Activated T-helper 17 cell treated with anti-CD3 and anti-CD28 coated beads, Interleukin-2, amount 50 U/mL, for 72 hours (primary cell): ENCODE measurements at places on chromosomes 1 and 21. TPM values are rescaled to one million over a fixed set of nuclear protein-coding genes. Genes with fewer than 3 reads are reported as not detected.

- ATAC-seq, result no peak
Observed at GRCh38 chr21:41396558-41397075, 29.4 kb upstream of the MX1 start.

GRCh38 chr21:35641271-35642016 is 418.9 kb downstream of the SETD4 start:
- ATAC-seq, result no peak

DNA sequence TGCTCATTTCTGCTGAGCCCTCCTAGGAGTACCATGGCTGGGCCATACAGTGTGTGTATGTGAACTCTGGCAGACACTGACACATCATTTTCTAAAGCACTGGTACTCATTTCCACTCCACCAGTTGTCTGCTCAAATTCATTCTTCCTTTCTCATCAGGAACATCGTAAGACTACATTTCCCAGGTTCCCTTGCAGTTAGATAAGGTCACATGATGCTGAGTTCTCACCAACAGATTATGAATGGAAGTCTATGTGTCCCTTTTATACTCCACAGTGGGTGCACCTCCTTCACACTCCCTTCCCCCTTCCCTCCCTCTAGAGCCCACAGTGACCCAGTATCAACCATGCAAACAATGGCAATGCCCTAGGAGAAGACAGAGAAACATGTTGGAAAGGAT is 38.3 kb upstream of the PAX7 start:
- no peak for ATAC-seq

GRCh38 chr21:25560271-25560685 is 47.0 kb downstream of the MRPL39 start:
- ATAC-seq, result no peak

OR2T2 gene
- total RNA-seq, result not detected

DNA sequence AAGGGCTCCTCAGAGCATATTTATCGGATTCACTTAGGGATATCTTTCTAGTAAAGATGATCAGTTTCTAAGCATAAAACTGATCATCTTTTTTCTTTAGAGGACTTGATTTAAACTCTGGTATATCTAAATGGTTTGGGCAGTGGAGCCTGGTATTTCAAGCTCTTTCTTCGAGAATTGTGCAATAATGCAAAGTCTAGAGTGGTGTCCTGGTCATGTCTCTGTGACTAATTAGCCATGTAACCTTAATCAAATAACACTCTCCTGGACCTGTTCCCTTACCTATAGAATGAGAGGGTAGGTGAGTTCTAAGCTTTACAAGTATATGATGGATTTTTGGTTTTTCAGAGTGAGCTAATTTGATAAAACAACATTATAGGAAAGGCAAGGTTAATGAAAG is 225.2 kb downstream of the RPS6KC1 start:
- ATAC-seq, result no peak

- ATAC-seq, result no peak
Observed at GRCh38 chr1:10339815-10340214, 59.0 kb upstream of the PGD start.

GJA5 gene
- total RNA-seq, result not detected

RGL1 gene
- total RNA-seq, result 1.7 TPM

GRCh38 chr1:192546596-192547190 is 28.9 kb upstream of the RGS1 start:
- peak; percentile 18 for ATAC-seq

RGS4 gene
- not detected for total RNA-seq

MRPL39 gene
- 55.7 TPM for total RNA-seq

B3GALT2 gene
- 1.4 TPM for total RNA-seq

- ATAC-seq, result peak; percentile 11
Observed at GRCh38 chr1:226643611-226644540, 95.2 kb downstream of the ITPKB start.

MAST2 gene
- total RNA-seq, result 24.4 TPM

DNA sequence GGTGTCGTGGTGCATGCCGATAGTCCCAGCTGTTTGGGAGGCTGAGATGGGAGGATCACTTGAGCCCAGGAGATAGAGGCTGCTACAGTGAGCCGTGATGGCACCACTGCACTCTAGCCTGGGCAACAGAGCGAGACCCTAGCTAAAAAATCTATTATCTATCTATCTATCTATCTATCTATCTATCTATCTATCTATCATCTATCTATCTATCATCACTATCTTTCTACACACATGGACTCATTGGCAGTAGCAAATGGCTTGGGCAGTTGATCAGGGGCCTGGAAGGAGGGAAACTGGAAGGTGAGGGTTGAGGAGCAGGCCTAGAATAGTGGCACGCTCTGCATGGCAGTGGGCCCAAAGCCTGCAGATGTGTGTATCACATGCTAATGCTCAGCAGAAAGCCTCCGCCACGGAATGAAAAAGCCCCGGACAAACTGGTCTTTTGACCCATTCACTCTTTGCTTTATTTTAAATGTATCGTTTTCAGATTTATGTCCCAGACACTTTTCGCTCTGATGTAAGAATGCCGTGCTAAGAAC is 7.3 kb upstream of the HUNK start:
- no peak for ATAC-seq

- no peak for ATAC-seq
Observed at GRCh38 chr1:70442490-70442889, 31.4 kb downstream of the CTH start.

RAB42 gene
- total RNA-seq, result not detected

DNAJC28 gene
- total RNA-seq, result 0.54 TPM

DNA sequence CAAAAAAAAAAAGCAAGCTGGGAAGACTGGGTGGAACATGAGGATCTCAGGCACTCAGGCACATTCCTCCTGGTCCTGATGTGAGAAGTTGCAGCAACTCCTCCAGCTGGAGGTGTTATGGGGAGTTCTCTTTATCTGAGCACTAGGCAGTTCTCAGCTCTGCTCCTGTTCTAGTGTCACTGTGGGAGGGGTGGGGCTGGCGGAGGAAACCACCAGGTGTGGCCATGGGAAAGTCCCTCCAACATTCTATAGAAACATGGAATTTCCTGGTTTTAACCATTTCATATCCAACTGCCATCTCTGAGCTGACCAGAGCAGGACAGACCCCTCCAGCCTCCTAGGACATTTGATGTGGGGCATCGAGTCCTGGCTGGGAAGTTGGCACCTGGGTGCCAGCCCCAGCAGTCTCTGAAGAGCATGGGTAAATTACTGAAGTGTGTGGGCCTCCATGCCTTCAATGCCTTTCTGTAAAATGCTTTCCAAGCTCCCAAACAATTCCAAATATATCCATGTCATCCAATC is 804 bp upstream of the IKBKE start:
- no peak for ATAC-seq

DNA sequence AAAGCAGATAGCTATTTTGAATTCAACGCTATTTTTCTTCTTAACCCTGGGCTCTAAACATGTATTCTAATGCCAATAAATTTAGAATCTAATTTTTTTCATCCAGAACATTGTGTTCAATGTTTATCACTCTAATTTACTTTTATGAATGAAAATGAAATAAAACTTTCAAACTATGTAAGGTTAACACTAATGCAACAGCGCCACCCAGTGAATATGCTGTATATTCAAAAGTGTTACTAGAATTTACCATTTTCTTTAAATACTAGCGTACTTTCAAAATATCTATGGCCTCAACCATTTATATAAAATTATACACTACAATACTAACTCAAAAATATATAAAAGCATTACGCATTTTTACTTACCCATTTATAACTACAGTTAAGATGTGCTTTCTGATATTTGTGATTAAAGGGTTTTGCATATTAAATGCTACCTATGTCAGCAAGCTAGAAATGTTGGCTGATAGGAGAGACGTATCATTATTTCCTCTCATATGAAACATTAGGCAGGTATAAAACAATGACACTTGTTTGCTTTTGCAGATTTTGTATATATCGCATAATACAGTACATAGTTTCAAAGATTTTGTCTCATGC is 5.9 kb upstream of the NUF2 start:
- ATAC-seq, result no peak

DNA sequence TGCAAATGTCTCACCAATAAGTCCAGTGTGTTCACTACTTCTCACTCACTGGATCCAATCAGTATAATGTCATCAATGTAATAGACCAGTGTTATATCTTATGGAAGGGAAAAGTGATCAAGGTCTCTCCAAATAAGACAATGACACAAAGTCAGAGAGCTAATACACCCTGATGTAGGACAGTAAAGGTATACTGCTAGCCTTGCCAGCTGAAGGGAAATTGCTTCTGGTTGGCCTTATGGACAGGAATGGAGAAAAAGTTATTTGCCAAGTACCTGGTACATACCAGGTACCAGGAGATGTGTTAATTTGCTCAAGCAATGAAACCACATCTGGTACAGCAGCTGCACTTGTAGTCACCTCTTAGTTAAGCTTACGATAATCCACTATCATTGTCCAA is 141.0 kb downstream of the LTN1 start:
- no peak for ATAC-seq

BACH1 gene
- total RNA-seq, result 86.0 TPM

HPCA gene
- total RNA-seq, result 0.98 TPM

DNA sequence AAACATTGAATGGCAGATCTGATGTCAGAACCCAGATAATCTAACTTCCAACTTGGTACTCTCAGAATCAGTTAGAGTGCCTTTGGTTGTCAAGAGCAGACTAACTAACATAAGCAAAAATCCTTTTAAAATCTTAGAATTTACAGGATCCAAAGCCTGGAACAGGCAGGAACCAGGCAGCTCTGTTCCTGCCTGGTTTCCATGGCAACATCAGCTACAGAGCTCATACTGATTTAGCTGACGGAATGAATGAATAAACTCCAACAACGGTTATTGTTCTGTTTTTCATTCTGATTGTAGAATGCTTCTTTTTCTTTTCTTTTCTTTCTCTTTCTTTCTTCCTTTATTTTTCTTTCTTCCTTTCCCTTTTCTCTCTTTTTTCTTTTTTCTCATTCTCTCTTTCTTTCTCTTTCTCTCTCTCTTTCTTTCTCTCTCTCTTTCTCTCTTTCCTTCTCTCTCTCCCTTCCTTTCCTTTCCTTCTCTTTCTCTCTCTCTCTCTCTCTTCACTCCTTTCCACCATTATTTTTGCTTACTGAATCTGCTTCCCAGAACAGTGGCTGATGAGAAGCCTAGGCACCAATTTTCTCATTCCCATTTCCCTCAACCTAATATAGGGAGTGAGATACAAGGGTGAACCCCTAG is 121.6 kb downstream of the RGS7 start:
- no peak for ATAC-seq

IFNLR1 gene
- total RNA-seq, result 9.2 TPM

AIM2 gene
- 123 TPM for total RNA-seq

IBA57 gene
- total RNA-seq, result 8.8 TPM

TCHH gene
- total RNA-seq, result 0.11 TPM

DNA sequence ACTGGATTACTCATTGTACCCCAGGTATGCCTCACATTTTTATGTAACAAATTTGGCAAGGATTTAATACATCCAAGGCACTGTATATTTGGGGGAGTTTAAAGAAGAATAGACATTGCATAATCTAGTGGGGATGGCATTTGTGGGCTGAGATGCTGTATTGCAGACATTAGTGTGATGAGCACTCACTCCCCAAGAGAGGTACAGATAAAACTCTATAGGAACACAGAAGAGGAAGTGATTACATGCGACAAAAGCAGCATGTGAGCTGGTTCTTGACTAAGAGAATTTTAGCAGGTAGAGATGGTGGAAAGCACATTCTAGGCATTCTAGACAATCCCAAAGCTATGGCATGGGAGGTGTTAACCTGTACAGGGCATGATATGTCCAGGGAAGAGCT is 24.2 kb upstream of the CDC14A start:
- ATAC-seq, result no peak

- ATAC-seq, result no peak
Observed at GRCh38 chr1:53430779-53431178, 28.4 kb upstream of the DMRTB1 start.

DNA sequence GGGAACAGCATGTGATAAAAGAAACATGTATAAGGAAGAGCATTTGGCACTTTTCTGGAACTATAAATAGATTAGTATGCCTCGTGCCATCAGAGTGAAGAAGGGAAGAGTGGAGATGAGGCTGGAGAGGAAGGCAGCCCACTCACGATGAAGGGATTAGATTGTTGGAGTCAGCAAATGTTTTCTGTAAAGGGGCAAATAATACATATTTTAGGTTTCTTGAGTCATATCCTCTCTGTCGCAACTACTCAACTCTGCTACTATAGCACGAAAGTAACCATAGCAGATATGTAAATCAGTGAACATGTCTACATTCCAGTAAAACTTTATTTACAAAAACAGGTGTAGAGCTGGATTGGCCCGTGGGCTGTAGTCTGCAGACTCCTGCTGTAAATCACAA is 147.8 kb downstream of the TENT5C start:
- ATAC-seq, result peak; percentile 64

- ATAC-seq, result peak; percentile 83
Observed at GRCh38 chr1:200226268-200226968, 183.4 kb downstream of the ZNF281 start.

GRCh38 chr1:53503433-53504217 is 44.4 kb downstream of the DMRTB1 start:
- ATAC-seq, result no peak

DNA sequence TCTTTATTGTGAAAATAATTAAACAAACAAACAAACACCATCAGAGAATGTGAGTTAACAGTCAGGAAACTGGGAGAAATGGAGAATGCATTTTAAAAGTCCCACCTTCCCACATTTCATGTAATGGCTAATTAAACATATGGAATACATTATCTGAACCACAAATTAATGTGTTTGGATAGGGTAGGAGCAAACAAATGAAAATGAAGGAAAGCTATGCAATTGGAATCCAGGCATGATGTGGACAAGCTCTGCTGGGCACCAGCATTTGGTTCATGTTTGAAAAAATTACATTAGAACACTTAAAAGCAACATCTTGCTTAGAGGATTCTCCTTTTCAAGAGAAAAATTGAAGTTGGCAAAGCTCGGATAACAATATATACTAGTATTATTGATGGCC is 628.1 kb downstream of the LMO4 start:
- no peak for ATAC-seq

- no peak for ATAC-seq
Observed at GRCh38 chr1:29703596-29704370, 467.5 kb downstream of the PTPRU start.

- no peak for ATAC-seq
Observed at GRCh38 chr1:240114222-240114621, 22.5 kb downstream of the FMN2 start.

DNA sequence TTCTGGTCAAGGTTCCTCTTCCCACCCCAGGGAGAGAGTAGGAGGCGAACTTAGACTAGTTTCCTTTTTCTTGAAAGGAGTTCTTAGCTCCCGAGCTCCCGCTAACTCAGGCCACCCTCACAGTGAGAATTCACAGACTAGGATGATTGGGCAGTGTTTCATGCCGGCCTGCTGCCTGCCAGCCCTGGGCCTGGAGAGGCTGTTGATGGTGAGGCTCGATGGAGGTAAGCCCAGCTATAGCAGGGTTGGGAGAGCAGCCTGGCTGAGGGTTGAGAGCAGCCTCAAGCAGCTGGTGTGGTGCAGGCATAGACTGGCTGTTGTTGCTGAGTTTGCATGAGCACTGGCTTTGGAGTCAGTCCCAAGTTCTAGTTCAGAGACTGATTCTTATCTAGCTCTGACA is 274.4 kb downstream of the MATN1 start:
- no peak for ATAC-seq

AMY2B gene
- 14.6 TPM for total RNA-seq

DNA sequence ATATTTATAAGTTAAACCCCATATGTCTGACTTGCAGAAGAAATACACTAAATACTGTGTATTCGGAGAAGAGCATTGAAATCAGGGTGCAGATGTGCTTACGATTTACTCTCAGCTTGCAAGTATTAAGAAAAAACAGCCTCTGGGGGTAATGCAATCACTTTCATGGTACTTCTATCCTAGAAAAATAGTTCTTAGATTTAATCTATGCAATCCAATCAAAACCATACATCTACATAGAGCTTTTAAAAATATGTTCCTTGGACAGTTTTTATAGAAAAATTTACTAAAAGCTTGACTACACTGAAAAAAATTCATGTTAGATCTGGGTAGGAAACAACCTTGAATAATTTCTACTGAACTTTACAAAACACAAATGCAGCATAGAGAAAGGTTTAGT is 890.3 kb upstream of the ADGRL2 start:
- ATAC-seq, result no peak
